Mesenteric fat pad (tissue), 1 donor: ENCODE measurements at places on chromosomes 3 and 15.

DNA sequence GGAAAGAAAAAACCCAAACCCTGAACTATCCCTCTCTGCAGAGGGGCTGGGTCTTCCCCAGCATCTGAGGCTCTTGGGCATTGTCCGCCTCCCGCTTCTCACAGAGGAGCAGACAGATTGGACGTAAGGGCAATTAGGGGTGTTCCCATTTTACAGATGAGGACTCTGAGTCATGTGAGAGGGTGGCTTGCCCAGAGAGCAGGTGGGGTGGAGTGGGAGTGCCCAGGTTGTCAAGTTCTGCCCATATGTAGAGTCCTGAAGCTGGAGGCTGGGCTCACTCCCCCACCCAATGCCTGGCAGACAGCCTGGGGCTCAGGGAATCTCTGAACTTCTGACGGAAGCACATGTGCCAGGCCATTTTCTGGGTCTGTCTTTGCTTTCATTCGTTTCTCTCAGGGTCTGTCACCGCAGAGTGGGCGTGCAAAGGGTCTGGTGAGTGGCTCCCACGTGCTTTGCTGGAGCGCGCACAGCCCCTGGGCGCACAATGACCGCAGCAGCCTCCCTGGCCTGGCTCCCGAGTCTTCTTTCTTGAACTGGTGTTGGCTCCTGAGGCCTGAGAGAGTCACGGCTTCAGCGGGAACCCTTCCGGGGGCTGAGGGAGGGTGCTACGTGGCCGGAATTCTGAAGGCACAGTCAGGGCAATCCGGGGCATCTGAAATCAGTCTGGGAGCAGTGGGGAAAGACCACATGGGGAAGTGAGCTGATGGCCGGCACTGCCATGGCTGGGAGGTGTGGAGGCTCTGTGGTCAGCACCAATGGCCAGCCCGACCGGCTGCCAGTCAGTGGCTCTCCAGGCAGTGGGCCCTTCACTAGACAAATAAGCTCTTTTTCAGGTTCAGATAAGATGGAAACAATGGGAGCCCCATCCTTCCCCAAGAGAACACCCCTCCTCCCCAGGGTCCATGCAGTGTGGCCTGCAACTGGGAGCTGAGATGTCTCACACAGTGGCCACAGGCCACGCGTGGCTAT, 1.1 kb upstream of the TRPM1 start:
- DNase-seq = no peak

- DNase-seq = no peak
Observed at GRCh38 chr15:77060546-77060945, 10.4 kb downstream of the TSPAN3 start.

DNA sequence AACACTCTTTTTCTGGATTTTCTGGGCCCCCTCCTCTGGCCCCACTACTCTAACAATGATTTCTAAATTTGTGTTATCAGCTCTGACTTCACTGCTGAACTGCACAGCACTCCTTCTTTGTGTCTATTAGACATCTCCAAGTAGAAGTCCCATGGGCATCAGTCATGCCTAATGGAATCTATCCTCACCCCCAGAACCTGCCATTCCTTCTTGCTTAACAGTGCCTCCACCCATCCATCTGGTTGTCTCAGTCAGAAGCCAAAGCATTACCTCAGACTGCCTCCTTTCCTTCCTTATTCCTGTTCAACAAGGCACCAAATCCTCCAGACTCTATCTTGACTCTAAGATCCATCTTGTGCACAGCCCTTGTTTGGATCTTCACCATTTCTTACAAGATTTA, 36.2 kb downstream of the SSR3 start:
- no peak for DNase-seq

- DNase-seq = no peak
Observed at GRCh38 chr3:15728766-15729165, 69.0 kb downstream of the ANKRD28 start.

- no peak for DNase-seq
Observed at GRCh38 chr3:125212091-125212508, 448 bp downstream of the SLC12A8 start.

DNA sequence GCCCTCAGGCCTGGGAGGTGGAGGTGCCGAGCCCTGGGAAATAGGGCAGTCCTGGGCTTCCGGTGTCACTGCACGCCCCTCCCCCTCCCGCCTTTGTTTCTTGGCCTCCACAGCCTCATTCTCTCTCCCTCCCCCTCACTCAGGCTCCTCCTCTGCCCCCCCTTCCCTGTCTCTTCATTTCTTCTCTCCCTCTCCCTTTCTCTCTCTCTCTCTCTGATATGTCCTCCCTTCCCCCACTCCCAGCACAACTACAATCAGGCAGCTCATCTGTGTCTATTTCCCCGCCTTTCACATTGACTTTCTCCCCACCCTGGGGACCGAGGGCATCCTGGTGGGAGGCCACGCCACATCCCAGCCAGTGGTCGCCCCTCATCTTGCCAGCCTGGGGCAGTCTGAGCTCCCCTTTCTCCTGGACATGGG, 40.2 kb downstream of the IDH2 start:
- DNase-seq = no peak

GRCh38 chr3:54527521-54527920, 400.3 kb downstream of the LRTM1 start:
- no peak for DNase-seq

- no peak for DNase-seq
Observed at GRCh38 chr3:174441588-174442301, 417.4 kb upstream of the NAALADL2 start.

DNA sequence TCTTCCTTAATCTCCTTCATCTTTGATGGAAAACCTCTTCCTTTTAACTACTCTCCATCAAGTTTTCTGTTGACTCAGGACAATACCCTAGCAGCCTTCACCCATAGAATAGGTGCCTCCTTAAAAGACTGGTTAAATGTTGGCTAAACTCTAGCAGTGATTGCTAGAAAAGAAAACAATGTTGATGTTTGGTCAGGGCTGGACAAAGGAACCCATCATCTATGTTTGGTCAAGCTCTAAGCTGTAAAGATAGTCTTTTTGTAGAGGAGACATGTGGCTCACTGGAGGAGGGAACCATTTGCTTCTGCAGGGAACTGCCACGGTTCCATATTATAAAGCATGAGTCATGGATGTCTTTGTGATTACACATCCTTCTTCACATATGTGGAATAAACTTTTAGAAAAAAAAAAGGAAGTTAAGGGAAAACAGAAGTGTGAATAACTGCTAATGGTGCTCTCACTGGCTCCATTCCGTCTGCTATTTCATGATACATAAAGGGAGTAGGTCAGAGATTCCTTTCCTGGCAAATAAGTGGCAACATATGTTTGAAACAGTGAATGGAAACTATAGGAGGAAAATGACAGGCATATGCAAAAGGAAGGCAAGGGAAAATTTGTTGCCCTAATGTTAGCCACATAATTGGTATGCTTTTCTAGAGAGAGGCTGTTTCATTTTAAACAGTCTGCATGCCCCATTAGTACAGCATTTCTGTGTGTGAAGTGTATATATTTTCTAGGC, 78.2 kb downstream of the CMSS1 start:
- no peak for DNase-seq

DNA sequence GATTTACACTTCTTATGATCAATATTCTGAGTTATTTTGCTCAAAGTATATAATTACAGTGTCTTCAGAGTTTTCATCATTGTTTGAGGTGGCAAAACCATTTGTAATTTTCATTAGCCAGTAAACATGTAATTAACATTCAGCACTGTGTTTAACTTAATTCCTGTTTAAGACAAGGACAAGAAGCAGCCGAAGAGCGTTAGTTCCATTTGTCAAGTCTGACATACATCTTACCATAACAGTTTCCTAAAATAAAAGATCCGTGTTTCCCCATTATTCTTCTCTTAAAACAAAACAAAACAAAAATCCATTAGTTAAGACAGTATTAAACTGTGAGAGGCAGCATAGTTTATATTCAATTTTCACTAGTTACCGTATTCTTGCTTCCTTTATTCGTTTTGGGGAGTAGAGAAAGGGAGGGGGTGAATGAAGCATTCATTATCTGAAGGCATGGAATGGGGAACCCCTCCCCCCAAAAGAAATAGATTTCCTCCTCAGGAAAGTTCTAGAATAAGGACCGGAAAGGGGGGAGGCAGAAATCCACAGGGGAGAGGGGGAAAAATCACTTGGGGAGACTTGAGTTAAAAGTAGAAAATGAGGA, 5.5 kb upstream of the NR2F2 start:
- DNase-seq = no peak

- peak; percentile 51 for DNase-seq
Observed at GRCh38 chr3:14764331-14765059, 54.3 kb upstream of the FGD5 start.

- no peak for DNase-seq
Observed at GRCh38 chr3:25748189-25748588, 35.1 kb downstream of the NGLY1 start.

DNA sequence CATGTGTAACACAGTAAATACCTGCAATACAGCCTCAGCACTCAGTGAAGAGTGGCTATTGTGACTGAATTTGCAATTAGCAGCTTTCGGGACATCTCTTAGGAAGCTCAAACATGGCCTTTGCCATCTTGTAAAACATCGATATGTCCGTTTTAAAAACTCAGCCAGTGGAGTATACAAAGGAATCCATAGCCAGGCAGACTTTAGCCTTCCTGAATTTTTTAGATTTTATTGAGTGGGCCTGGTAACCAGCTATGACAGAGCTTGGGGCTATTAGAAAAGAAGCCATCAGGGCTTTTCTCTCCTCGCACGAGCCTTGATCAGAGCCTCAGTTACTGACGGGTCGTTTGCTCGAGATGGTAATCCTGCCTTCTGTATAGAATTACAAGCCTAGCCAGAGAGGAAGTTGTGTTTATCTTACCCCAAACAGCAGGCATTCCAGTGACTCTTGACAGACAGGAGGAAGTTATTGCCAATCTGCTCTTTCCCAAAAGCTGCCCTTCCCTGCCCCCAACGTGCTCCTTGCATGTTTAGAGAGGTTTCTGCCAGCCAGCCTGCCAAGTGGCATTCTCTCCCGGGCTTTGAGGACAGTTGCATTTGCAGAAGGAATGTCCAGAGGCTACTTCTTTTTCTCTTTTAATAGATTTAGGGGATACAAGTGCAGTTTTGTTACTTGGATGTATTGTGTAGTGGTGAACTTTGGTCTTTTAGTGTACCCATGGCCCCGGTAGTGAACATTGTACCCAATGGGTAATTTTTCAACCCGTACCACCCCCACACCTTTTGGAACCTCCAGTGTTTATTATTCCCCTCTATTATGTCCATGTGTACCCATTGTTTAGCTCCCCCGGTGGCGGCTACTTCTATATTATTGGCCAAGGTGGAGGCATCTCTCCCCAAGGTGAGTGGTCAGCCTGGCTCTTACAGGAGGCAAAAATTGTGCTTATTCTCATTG, 40.6 kb downstream of the ITPR1 start:
- DNase-seq = no peak

DNA sequence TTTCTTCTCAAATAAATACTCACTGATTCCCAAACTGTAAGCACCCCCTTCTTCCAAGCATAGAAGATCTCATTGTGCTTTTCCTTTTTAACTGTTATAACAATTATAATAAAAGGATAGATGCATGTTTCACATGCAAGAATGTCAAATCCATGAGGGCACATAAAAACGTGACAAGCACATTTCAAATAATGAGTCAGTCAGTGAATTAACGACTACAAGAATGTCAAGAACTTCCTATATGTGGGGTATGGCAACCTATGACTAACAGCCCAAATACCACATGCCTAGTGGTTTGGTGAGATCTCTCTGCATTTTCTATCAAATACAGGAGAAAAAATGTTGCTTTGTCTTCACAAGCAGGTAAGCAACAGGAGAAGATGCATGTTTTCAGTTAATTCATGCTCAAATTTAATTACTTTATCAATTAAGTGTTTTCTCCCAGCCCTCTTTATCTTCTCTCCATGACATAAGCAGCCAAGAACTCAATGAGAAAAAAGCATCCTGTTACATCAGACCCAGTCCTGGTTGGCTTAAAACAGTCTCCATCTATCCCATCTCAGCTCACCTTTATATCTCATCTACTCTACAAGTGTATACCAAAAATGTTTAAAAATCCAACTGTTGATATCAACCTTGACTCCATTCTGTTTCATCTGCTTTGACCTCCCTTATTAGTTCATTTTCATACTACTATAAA, 181.5 kb upstream of the LMCD1 start:
- no peak for DNase-seq

DNA sequence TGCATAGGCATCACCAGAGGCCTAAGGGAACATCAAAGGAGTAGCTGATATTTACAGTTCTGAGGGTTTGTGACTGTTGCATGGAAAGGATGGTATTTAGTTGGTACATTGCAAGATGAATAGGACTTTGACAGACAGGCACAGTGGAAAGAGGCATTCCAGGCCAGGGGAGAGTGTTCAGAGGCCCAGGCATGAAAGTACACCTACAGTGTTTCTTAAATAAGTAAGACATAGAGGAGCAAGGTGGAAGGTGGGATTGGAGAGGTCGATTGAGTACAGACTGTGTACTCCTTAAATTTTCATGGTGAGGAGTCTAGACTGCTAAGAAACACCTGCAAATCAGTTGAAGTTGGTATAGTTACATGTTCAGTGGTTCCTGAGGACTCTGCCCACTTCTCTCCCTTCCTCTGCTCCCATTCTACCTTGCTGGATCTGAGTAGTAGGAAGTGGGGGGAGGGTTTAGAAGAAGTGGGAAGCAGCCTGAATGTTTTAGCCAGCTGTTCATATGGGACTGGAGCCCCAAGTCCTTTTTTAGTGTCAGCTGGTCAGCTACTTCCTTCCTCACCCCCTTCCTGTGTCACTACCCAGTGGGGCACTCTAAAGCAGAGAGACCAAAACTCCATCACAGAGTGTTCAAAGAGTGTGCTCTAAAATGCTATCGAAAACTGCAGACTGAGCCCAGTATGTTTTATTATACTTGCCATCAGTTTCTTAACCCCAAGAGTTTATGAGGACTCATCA, 14.0 kb downstream of the KLHL18 start:
- no peak for DNase-seq

- no peak for DNase-seq
Observed at GRCh38 chr3:72185549-72186399, 400.8 kb upstream of the PROK2 start.

DNA sequence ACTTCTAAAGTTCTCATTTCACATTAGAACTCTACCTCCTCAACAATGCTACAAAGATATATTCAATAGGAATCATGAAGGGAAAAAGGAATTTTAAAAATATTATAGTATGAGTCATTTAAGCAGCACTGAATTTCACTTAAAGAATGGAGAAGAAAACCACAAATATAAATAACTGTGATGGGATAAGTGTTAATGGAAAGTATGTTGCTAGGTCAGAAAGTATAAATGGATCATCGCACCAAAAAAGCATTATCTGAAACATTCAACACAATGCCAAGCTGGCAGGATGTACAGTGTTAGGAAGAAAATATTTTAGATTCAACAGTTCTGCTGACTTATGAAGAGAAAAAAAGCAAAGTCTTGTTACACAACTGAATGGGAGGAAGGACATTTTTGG, 101.4 kb downstream of the TFG start:
- no peak for DNase-seq

- no peak for DNase-seq
Observed at GRCh38 chr15:41928637-41929620, 35.1 kb upstream of the SPTBN5 start.

- DNase-seq = no peak
Observed at GRCh38 chr3:151918253-151919029, 45.0 kb downstream of the SUCNR1 start.
